ENCODE measurements at places on chromosomes 2 and 18. TPM values are rescaled to one million over a fixed set of nuclear protein-coding genes. Genes with fewer than 3 reads are reported as not detected.

RETSAT gene
- total RNA-seq, result 26.3 TPM

ARHGEF33 gene
- total RNA-seq, result 0.22 TPM

PCARE gene
- total RNA-seq, result not detected

RAMP1 gene
- 4.0 TPM for total RNA-seq

BIN1 gene
- total RNA-seq, result 99.0 TPM

AQP12A gene
- not detected for total RNA-seq

CRYBA2 gene
- total RNA-seq, result not detected

IL18R1 gene
- total RNA-seq, result 0.12 TPM

COL4A3 gene
- under 0.01 TPM for total RNA-seq

CYTIP gene
- 1.3 TPM for total RNA-seq

ARHGAP25 gene
- total RNA-seq, result not detected

RNF125 gene
- 0.72 TPM for total RNA-seq

UPP2 gene
- not detected for total RNA-seq

MARCHF4 gene
- total RNA-seq, result 6.9 TPM

DNA sequence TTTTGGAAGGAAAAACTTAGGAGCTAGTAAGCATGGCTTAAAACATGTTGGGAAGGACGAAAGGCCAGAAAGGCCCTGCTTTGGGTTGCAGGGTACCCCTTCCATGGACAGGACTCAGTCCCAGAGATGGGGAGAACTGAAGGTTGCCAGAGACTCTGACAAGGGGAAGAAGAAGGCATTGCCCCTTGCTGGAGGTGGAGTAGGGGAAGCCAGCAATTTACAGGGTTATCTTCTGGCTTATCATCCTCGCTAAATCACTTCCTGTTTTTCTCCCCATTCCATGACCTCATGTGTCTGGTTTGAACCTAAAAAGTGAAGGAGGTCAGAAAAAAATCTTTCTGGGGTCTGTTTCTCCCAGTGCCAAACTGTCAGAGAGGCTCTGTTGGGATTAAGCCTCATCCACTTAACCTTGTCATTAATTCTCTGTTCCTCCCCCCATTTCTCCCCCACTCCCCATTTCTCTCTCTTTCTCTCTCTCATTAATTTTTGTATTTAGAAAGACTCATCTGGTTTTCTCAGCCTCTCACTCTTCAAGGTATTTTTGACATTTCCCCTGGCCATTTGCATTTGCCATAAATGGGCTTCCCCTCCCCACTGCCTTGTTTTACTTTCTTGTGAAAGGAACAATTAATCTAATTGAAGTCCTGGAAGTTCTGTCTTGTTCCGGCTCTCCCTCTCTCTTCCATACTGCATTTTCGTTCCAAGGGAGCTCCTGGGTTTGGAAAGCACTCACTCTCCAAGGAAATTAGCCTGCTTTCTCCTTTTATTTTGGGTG lies 17.4 kb downstream of the NRP2 start:
- no peak for DNase-seq

DNA sequence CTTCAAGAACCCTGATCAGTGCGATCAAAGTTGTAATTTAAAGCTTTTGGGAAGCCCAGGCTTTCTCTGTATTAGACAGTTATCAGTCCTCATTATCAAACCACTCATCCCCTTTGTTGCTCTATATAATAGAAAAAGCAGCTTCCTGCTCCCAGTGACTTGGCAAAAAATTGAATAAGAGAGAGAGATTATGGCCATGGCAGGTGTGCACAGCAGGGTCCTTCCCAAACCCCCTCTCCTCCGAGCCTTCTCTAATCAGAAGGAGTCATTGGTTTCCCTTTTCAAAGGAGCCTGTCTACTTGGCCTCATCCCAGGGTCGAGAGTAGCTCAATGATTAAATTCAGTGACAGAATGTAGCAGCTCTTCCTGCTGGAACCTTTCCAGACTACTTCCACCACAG lies 81.5 kb downstream of the SEMA4F start:
- DNase-seq, result no peak

DNA sequence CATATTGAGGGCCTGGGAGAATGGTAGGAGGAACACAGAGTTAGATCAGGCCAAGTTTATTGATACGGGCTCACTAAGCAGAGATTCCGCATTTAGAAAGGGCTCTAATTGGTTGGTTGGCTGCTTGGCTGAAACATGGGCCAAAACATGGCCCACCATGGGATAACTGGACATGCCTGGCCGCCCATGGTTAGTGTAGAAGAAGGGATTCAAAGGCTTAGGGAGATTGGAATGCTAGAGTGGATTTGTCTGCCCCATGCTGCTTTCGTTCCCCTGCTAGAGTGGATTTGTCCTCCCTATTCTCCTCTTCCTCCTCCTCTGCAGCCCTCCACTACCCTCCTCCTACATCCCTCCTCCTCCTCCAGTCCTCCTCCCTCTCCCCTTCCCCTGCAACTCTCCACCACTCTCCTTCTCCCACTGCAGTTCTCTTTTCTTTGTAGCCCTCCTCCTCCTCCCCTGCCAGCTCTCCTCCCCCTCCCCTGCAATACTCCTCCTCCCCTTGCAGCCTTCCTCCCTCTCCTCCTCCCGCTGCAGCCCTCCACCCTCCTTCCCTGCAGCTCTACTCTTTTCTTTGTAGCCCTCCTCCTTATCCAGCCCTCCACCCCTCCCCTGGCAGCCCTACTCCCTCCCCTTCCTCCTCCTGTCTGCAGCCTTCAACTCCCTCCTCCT lies 17.2 kb downstream of the BOK start:
- DNase-seq, result no peak

DNA sequence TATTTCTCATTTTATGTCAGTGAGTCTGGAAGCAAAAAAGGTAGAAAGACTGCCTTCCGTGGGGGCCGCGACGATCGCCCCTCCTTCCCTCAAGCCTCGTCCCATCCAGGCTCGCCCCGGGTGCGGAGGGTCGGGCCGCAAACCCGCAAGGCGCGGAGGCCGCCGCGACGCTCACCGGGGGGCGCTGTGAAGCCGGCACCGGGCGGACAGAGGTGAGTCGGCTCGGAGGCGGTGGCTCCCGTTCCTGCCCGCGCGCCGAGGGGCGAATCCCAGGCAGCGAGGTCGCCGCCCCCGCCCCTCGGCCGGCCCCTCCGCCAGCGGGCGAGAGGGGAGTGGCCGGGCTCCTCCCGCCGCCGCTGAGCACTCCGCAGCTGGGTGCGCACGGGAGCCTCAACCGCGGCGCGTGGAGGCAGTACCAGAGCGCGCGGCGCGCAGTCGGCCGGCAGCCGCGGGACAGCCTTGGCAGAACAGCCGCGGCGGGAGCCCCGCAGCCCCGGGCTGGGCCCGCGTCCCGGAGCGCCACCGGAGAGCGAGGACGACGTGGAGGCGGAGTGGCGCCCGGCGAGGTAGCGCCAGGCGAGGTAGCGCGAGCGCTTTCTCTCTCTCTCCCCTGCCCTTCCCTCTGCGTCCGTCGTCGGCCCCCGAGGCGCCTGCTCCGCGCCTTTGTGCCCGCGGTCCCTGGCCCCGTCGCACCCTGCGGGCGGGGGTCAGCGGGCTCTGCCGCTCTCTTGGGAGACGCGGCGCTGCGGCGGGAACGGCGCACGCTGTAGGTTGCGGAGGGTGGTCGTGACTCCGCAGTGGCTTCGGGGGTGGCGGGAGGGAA lies at the start of gene MYO1B:
Gene MYO1B, plus strand, starts transcription at position 359 of the 823 bp plus-strand sequence. CDS start 31,492 bp downstream, outside the sequence.
- no peak for DNase-seq

GRCh38 chr18:77052297-77052982 lies 80.1 kb downstream of the MBP start:
- DNase-seq, result no peak

GRCh38 chr2:176260689-176261088 lies 8.6 kb upstream of the MTX2 start:
- no peak for DNase-seq

GRCh38 chr2:112658839-112659667 lies 13.3 kb downstream of the SLC20A1 start:
- DNase-seq, result no peak

DNA sequence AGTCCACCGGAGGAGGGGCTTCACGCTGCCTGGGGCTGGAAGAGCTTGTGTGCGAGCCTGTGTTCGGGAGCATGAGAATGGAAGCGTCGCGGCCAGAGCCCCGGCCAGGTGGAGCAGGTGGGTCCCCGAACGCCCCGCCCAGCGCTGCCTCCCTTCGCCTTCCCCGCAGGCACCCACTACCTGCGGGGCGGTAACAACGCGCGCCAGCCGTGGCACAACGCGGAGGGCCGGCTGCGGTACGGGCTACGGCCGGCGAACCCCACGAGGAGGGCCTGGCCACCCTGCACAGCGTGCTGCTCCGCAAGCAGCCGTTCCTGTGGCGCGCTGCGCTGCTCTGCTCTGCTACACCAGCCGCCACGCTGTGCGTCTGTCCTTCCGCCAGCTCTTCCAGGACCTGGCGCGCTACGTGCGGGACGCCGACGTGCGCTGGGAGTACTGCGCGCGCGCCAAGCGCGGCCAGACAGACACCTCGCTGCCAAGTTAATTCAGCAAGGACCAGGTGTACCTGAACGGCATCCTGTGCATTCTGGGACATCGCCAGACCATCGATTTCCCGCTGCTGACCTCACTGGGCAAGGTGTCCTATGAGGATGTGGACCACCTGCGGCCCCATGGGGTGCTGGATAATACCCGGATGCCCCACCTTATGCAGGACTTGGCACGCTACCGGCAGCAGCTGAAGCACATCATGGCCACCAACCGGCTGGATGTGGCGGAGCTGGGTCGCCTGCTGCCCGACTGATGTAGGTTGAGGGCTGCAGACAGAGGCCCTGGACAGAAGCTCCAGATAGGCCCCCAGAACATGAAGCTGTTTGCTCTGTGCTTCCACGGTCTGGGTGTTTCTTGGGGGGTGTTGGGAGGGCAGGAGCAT lies 200.6 kb downstream of the NAPG start:
- DNase-seq, result no peak

DNA sequence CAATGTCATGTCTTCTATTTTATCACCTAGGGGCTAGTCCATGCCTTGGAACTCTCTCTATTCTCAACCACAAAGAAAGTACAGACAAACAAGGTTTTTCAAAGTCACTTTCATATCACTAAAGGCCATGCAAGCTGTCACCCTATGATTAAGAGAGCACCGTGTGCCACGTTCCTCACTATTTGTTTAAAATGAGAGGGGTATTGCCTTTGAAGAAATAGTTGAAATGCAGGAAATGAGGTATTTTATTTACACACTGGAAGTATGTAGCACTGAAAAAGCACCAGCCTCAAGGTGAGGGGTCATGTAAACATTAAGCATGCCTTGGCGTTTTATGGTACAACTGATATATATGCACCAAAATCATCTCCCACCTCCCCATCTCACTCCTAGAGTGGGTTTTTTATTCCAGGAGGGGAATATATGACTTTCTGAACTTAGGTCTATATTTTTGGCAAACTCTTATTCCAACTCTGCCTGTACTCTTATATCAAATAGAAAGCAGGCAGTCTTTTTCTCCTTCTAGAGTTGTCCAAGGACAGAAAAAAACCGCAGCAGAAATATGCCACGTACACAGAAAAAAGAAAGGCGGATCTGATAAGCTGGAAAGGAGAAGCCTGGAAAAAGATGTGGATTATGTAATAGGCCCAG lies 53.5 kb downstream of the VSNL1 start:
- no peak for DNase-seq

DNA sequence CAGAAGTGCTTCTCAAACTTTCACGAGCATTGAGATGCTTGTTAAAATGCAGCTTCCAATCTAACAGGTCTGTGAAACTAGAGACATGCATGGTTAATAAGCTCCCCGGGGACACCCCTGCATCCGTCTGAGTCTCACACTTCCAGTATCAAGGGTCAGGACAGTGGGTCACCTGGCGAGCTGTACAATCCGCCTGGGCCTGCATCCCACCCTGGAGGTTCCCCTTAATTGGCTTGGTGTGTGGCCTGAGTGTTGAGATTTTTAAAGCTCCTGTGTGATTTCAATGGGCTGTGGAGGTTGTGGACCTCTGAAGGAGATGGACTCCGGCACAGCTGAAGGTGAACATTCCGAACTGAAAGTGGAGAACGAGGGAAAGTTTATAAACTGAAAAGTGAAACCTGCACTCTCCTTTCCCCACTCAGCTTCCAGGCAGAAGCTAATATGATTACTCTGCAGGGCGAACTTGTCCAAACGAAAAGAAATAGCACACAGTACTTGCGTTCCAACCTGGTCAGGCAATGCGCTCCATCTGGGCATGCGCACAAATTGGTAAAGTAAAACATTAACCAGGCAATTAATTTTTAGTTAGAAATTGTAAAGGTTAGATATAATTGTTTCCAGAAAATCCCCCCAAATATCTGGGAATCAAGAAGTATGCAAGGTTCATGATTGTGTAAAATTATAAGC lies 191.7 kb upstream of the ALKAL2 start:
- DNase-seq, result peak; percentile 41

DNA sequence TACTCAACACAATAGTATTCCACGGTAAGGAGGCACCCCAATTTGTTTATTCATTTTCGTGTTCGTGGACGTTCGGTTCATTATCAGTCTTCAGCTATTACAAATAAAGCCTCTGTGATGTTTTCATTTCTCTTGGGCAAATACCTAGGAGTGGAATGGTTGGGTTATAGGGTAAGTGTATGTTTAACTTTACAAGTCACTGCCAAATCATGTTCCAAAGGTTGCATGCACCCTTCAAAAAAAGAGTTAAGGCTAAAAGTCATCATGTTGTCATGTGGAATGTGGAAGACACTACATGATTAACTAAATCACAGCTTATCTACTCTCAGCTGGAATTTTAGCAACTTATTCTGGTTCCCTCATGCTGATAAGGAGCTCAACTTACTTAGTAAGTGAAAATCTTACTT lies 15.8 kb downstream of the INO80C start:
- peak; percentile 92 for DNase-seq

GRCh38 chr2:207926133-207926988 lies 99.0 kb downstream of the PLEKHM3 start:
- no peak for DNase-seq

DNA sequence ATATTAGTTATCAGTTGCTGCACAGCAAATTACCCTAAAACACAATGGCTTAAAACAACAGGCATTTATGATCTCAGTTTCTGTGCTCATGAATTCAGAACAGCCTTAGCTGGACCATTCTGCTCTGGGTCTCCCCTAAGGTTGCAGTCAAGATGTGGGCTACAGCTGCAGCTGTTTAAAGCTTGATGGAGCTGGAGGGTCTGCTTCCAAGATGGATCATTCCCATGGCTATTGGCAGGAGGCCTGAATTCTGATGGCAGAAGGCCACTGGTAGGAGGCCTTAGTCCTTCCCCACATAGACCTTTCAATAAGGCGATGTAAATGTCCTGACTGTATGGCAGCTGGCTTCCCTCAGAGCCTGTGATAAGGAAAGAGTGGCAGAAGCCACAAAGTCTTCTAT lies 118.6 kb upstream of the SERPINE2 start:
- DNase-seq, result no peak

- no peak for DNase-seq
Observed at GRCh38 chr2:46071074-46071473, 226.1 kb upstream of the EPAS1 start.

GRCh38 chr2:165572151-165572550 lies 102.7 kb downstream of the CSRNP3 start:
- no peak for DNase-seq

GRCh38 chr2:184633726-184634125 lies 35.4 kb downstream of the ZNF804A start:
- no peak for DNase-seq

DNA sequence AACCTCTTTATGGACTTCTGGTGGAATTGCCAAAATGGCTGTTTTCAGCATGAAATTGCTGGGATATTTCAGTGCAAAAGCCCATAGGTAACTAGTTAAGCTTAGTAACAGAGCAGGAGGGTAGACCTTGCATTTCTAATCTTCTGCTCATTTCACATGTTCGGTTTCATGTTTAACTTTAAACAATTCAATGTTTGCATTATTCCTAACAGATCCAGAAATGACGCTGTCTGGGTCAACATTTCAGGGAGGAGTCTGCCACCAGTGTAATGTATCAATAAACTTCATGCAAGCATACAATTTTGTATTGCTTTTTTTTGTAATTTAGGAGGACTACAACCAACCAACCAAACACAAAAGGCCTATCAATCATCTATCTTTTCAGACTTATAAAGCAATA lies 22.4 kb downstream of the CABYR start:
- no peak for DNase-seq

Data from epithelial cell of proximal tubule (primary cell).